Central memory CD8-positive, alpha-beta T cell (primary cell): ENCODE measurements at places on chromosomes 11 and 22.

GRCh38 chr11:34411111-34411510 lies 27.6 kb upstream of the CAT start:
- no peaks in the 10 kb centered on the region for H3K4me1 ChIP-seq
- H3K27ac ChIP-seq = no peak overlapping the region
- no peak overlapping the region for H3K4me3 ChIP-seq
- peaks cover 66% of the 10 kb centered on the region for H3K27me3 ChIP-seq
- no peak for DNase-seq

DNA sequence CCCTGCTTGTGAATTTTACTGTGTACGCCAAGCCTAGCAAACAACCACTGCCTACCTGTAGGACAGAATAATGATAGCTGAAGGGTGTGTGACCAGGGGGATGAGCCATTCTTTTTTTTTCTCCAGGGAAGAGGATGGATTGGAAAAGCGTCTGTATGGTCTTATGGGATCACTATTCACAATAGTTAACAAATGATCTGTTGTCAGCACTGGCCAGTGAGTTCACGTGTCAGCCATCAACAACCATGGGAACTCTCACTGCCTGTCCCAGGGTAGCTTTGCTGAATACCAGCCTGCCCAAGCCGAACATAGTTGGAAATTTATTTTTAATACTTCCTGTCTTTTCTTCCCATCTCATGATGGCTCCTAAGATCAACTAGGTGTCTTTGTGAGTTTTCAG lies 170.2 kb downstream of the ST3GAL4 start:
- H3K36me3 ChIP-seq = peaks cover 2% of the 10 kb centered on the region
- H3K4me3 ChIP-seq = no peak overlapping the region
- no peak for DNase-seq
- peaks cover 68% of the 10 kb centered on the region for H3K27me3 ChIP-seq
- H3K27ac ChIP-seq = no peak overlapping the region
- no peaks in the 10 kb centered on the region for H3K4me1 ChIP-seq

GRCh38 chr22:45923835-45924234 lies 53.1 kb downstream of the WNT7B start:
- H3K4me1 ChIP-seq = no peaks in the 10 kb centered on the region
- peaks cover 2% of the 10 kb centered on the region for H3K36me3 ChIP-seq
- H3K4me3 ChIP-seq = no peak overlapping the region
- H3K27me3 ChIP-seq = no peaks in the 10 kb centered on the region

DNA sequence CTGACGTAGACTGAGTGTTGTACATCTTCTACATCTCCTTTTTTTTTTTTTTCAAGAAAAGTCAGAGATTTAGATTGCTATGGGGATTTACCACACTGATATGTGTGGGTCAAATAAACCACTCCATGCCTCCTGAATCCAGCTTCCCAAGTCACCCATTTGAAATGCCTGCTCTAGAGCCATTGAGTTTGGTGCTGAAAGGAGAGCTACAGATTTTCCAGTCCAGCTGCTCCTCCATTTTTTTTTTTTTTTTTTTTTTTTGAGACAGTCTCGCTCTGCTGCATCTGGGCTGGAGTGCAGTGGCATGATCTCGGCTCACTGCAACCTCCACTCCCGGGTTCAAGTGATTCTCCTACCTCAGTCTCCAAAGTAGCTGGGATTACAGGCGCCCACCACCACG lies 115.2 kb upstream of the TIMP3 start:
- H3K4me1 ChIP-seq = no peaks in the 10 kb centered on the region
- DNase-seq = no peak
- peaks cover 2% of the 10 kb centered on the region for H3K36me3 ChIP-seq

- no peaks in the 10 kb centered on the region for H3K27me3 ChIP-seq
- DNase-seq = no peak
- no peaks in the 10 kb centered on the region for H3K4me1 ChIP-seq
- no peak overlapping the region for H3K27ac ChIP-seq
Measured at GRCh38 chr11:29962243-29962642, 54.6 kb downstream of the KCNA4 start.

- peaks cover 1% of the 10 kb centered on the region for H3K36me3 ChIP-seq
- H3K27me3 ChIP-seq = no peaks in the 10 kb centered on the region
- no peak overlapping the region for H3K4me3 ChIP-seq
- peaks cover 19% of the 10 kb centered on the region for H3K4me1 ChIP-seq
Measured at GRCh38 chr22:46596819-46597218, 23.4 kb upstream of the GRAMD4 start.

DNA sequence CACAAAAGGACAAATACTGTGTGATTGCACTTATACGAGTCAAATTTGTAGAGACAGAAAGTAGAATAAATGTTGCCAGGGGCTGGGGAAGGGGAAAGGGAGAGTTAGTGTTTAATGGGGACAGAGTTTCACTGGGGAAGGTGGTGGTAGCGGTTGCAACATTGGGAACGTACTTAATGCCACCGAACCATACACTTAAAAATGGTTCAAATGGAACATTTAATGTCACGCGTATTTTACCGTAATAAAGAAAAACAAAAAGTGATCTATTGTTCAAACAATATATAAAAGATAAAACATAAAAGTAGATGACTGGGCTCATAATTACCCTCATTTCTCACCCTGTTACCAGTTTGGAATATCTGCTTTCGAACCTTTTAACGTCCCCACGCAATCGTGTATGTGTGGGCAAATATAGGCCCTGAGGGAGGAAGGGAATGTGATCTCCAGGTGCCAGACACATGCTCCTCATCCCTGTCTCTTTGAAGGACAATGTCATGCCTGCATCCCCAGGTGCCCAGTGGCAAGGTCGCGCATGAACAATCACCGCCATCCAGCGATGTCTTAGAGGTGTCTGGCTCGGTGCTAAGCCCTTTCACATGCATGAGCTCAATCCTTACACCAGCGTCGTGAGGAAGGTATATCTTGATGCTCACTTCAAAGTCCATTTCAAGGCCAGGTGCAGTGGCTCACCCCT lies 35.3 kb downstream of the LIF start:
- no peak for DNase-seq
- H3K4me3 ChIP-seq = no peak overlapping the region
- no peak overlapping the region for H3K27ac ChIP-seq
- peaks cover 16% of the 10 kb centered on the region for H3K4me1 ChIP-seq

GRCh38 chr11:67273260-67273990 lies 7.2 kb downstream of the GRK2 start:
- no peak for DNase-seq
- peak overlapping the region; percentile 99 for H3K4me3 ChIP-seq
- peaks cover 59% of the 10 kb centered on the region for H3K36me3 ChIP-seq
- H3K4me1 ChIP-seq = peaks cover 66% of the 10 kb centered on the region
- no peaks in the 10 kb centered on the region for H3K27me3 ChIP-seq

GRCh38 chr11:60719391-60719790 lies 5.1 kb upstream of the MS4A18 start:
- H3K27me3 ChIP-seq = peaks cover 27% of the 10 kb centered on the region
- H3K4me1 ChIP-seq = peaks cover 7% of the 10 kb centered on the region
- H3K36me3 ChIP-seq = no peaks in the 10 kb centered on the region
- no peak overlapping the region for H3K4me3 ChIP-seq
- H3K27ac ChIP-seq = no peak overlapping the region

DNA sequence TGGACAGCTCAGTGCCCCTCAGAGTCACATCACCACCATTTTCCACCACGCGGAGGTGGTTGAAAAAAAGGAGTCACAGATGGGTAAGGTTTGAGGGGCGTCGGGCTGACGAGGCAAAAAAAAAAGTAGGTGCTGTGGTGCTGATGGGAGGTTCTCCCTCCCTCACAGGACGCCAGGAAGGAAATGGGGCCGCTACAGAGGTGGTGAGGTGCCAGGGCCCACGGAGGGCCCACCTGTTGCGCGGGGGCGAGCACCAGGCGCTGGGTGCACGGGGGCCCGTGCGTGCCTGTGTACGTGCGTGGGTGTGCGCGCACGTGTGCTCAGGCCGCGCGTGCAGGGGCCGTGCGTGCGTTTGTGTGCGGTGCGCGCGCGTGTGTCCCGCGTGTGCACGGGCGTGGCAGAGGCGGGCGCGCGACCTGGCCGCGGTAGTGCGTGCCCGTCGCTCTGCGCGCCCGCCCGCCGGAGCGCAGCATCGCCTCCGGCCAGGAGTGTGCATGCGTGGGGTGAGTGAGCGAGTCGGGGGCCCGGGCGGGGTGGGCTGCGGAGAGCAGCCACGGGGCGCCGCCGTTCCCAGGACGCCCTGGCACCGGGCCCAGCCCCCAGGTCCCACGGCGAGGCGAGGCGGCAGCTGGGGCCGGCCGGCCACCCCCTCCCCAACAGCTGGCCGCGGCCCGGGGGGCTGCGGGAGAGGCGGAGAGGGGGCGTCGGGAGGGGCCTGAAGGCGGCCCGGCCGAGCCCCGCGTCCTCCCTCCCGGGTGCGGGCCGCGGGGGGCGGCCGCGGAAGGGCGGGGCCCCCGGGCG lies 2.8 kb downstream of the PDGFB start:
- peak; percentile 73 for DNase-seq
- H3K4me1 ChIP-seq = peaks cover 58% of the 10 kb centered on the region
- H3K36me3 ChIP-seq = peaks cover 40% of the 10 kb centered on the region
- peak overlapping the region; percentile 88 for H3K4me3 ChIP-seq
- peak overlapping the region; percentile 97 for H3K27ac ChIP-seq
- H3K27me3 ChIP-seq = no peaks in the 10 kb centered on the region

- DNase-seq = no peak
- no peak overlapping the region for H3K27ac ChIP-seq
- H3K36me3 ChIP-seq = no peaks in the 10 kb centered on the region
- H3K4me3 ChIP-seq = no peak overlapping the region
Measured at GRCh38 chr11:76599041-76600013, 71.2 kb downstream of the LRRC32 start.

DNA sequence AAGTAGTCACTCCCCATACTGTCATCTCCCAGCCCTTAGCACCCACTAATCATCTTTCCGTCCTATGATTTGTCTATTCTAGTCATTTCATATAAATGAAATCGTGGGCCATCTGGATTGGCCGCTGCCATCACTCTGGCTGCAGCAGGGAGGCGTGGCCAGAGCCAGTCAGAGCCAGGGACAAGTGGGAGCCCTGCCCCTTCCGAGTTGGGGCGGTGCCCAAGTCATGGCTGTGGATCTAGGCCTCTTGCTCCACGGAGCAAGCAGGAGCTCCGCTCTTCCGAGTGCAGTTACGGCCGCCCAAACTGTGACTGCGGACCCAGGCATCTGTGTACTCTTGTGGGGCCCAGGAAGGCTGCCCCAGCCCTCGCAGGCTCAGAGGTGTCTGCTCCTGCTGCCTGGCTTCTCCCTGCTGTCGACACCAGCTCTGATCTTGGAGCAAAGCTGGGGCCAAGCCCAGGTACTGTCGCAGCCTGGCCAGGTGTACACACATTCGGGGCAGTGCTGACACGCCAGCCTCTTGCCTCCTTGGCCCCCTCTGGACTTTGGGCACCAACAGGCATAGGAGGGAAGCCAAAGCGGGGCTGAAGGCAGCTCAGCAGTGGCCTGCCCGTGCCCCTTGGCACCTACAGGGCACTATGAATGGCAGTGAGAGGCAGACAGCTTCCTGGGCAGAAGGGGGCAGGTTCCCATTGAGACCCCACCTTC lies 8.4 kb downstream of the MRPL48 start:
- peaks cover 13% of the 10 kb centered on the region for H3K36me3 ChIP-seq
- H3K27me3 ChIP-seq = no peaks in the 10 kb centered on the region
- H3K4me3 ChIP-seq = no peak overlapping the region
- H3K27ac ChIP-seq = no peak overlapping the region
- no peak for DNase-seq

DNA sequence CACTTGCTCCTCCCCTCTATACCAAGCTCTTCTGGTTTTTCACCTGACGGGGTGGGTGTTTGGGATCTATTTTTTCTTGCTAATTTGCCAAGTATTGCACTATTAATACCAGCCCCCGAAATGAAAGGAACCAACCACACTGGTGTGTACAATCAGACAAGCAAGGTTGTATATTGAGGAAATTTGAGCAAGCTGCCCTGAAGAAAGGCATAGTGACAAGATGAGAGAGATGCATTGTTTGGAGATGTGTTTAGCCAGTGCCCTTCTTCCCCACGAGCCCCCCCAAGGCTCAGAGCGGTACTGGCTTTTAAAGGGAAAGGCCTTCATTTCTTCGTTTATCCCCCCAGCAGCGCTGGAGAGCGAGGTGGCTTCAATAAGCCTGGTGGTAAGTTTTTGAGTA lies 15.2 kb upstream of the GAS2L1 start:
- no peak overlapping the region for H3K4me3 ChIP-seq
- no peaks in the 10 kb centered on the region for H3K27me3 ChIP-seq
- no peak for DNase-seq
- H3K36me3 ChIP-seq = peaks cover 91% of the 10 kb centered on the region
- H3K27ac ChIP-seq = peak overlapping the region; percentile 14

GRCh38 chr11:88620568-88621130 lies 283.1 kb upstream of the CTSC start:
- no peaks in the 10 kb centered on the region for H3K4me1 ChIP-seq
- peaks cover 15% of the 10 kb centered on the region for H3K27me3 ChIP-seq
- no peak overlapping the region for H3K4me3 ChIP-seq
- H3K36me3 ChIP-seq = no peaks in the 10 kb centered on the region
- no peak for DNase-seq
- no peak overlapping the region for H3K27ac ChIP-seq

DNA sequence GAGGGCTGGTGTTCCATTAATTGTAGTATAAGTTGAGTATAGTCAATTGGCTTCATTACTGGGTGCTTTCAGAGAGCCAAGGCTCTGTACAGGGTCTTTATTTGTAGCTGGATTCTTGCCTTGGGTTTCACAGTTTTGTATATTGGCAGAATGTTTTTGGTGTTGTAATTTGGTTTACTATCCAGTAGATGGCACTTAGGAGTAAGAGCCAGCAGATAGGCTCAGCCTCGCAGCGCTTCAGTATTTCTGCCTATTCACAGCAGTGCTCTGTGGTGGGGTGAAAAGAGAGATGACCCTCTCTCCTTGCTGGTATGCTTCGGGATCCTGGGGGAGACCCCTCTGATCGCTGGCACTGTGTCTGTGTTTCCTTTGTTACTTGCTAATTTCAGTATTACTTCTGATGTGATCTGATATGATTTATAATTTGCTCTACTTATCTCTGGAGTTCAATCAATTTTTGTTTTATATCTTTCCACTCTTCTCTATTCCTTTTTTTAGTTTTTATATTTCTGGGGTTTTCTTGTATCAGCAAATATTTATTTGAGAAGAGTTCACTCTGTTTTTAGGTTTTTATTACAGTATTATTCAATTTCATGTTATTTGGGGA lies 52.2 kb downstream of the ANO5 start:
- no peaks in the 10 kb centered on the region for H3K36me3 ChIP-seq
- no peak overlapping the region for H3K27ac ChIP-seq
- H3K4me3 ChIP-seq = no peak overlapping the region
- no peaks in the 10 kb centered on the region for H3K4me1 ChIP-seq
- H3K27me3 ChIP-seq = peaks cover 9% of the 10 kb centered on the region
